Stimulated activated CD8-positive, alpha-beta memory T cell treated with anti-CD3 and anti-CD28 coated beads, Interleukin-15, amount 100 ng/mL, for 48 hours (primary cell): ENCODE measurements at places on chromosomes 12 and 14.
A peak's percentile ranks its signal among the peaks of the same experiment; 100 is the strongest.

- DNase-seq, result no peak
These were observed 2.7 kb upstream of the GZMH start for GRCh38 chr14:24612196-24612595.

- DNase-seq, result no peak
These were observed 244.0 kb downstream of the SNAPC1 start for GRCh38 chr14:62006116-62006731.

DNA sequence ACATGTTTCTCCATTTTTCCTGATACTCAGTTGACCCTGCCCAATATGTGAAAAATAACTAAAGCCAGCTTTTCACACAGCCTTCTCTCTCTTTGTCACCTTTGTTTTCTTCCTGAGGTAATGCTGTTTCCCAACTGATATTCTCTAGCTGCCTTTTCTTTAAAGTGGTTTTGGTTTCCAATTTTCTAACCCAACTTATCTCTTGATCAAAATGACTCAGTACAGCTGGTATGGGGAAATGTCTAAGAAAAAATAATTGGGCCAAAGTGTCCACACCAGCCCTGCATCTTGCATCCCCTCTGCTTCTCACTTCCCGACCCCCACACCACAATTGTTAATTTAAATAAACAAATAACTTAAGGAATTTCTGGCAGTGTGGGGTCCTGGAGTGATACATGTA, 193.8 kb downstream of the SYT1 start:
- no peak for DNase-seq

- DNase-seq, result no peak
These were observed 854.8 kb upstream of the SEL1L start for GRCh38 chr14:82388488-82388887.

DNA sequence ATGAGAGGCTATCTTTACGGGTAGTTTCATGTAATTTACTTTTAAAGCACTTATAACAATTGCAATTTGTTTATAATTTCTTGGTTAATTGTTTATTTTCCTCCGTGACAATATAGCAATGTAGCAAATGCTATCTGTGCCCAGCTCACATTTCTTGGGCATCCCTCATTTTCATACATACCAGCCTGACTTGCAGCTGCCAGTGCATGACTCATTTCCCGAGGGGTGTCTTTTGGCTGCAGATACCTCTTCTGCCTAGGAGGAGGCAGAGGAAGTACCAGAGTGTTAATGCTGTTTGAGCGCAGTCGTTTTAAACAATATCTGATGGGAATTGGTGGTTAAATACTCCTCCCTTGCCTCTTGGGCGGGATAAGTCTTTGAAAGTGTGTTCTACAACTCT, 104.2 kb upstream of the ABCD2 start:
- no peak for DNase-seq

- no peak for DNase-seq
These were observed 12.4 kb downstream of the MED21 start for GRCh38 chr12:27034607-27035293.

DNA sequence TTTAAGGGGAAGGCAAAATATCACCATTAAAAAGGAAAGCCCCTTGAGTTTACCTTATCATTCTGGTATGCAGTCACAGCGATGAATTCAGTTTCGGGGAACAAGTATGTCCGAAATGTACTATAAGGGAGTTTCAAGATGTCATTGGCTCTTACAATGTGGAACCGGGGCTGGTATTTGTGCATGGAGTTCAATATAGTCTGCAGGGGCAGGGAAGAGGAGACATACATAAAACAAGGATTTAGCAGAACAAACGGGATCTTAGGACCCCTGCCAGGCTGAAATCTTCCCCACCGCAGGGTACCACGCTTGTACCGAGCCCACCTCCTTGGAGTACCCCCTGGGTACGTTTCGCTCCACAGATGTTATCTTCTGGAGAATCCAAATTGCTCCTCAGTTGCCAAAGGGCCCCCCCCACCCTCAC, 4.5 kb downstream of the TBX3 start:
- no peak for DNase-seq

- no peak for DNase-seq
These were observed 42.1 kb downstream of the CCDC175 start for GRCh38 chr14:59534361-59534987.

DNA sequence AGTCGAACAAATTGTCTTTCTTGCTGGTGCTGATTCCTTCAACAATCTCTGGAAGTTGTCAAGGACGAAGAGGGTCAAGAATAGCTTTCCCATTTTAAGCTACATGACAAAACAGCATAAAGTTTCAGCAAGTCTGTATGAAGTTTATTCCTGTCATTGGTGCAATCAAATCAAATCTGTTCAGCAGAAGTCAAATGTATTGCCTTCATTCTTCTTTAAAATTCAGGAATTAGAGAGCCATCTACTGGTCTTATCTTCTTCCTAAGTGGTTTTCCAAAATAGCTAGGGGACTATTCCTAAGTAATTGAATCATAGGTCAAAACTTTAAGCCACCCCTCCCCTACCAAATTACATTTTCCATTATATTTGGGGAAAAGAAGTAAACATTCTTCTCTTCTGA, 990.2 kb downstream of the GALC start:
- DNase-seq, result no peak

DNA sequence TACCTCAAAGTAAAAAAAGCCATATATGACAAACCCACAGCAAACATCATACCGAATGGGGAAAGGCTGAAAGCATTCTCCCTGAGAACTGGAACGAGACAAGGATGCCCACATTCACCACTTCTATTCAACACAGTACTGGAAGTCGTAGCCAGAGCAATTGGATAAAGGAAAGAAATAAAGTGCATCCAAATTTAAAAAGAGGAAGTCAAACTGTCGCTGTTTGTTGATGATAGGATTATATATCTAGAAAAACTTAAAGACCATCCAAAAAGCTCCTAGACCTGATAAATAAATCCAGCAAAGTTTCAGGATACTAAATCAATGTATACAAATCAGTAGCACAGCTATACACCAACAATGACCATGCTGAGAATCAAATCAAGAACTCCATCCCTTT, 5.2 kb downstream of the NDUFA12 start:
- DNase-seq, result no peak

DNA sequence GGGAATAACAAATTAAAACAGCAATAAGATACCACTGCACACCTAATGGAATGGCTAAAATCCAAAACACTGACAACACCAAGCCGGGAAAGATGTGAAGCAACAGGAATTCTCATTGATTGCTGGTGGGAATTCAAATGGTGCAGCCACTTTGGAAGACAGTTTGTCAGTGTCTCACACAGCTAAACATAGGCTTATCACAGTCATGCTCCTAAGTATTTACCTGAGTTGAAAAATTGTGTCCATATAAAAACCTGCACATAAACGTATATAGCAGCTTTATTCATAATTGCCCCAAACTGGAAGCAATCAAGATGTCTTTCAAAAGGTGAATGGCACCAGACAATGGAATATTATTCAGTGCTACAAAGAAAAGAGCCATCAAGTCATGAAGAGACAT, 21.6 kb downstream of the GNPTAB start:
- DNase-seq, result no peak

DNA sequence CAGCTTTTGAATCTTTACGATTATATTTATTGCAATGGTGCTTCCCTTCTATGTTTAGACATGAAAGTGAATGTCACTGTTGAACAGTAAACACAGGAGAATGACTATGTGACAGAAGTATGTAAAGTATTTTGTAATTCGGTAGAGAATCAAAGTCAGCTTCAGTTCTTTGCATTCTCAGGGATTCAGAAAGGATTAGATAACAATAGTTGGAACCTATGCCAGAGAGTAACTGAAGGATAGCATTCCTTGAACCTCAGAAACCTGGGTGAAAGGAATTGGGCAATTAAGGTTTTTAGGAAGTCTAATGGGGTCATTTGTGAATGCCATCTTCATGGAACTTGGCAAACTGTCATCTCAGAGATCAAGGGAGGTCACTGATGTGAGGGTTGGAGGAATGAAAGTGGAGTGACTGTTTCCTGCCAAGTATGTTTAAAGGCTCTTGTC, 305.3 kb upstream of the DDHD1 start:
- DNase-seq, result no peak

- DNase-seq, result no peak
These were observed 104.6 kb downstream of the DIP2B start for GRCh38 chr12:50609292-50609874.

- DNase-seq, result no peak
These were observed 134.4 kb downstream of the DACT1 start for GRCh38 chr14:58772116-58772515.

GRCh38 chr12:129049917-129050316, 196.6 kb downstream of the GLT1D1 start:
- DNase-seq, result no peak

- DNase-seq, result no peak
These were observed 15.8 kb downstream of the TSPAN8 start for GRCh38 chr12:71142016-71142415.

- peak; percentile 64 for DNase-seq
These were observed 67.2 kb downstream of the DIO3 start for GRCh38 chr14:101628471-101628966.

DNA sequence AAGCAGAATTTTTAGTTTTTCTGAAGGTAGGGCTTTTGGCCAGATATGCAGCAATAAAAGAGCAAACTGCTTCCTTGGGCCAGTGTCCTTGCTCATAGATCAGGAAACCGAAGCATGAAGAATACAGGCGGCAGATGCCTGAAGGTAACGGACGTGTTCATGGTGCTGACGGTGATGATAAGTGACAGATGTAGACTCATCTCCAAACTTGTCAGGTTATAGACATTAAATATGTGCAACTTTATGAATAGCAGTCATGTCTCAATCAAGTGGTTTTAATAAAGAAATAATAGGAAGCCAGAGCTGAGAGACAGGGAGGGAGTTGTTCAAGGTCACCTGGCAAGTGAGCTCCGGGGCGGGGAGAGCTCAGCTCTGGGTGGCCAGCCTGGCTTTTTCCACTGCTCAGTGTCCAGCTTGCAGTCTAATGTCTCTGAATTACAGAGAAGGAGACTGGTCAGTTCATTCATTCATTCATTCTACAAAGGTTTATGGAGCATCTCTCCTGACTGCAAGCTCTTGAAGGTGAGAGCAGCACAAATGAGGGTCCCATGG, 1.0 kb downstream of the SERPINA5 start:
- no peak for DNase-seq

- no peak for DNase-seq
These were observed 41.8 kb downstream of the SMOC1 start for GRCh38 chr14:69921052-69921451.

GRCh38 chr12:32494656-32495055, 95.3 kb downstream of the FGD4 start:
- DNase-seq, result no peak

GRCh38 chr12:96751626-96752025, 155.4 kb upstream of the NEDD1 start:
- DNase-seq, result no peak

GRCh38 chr14:73717711-73718417, 3.7 kb upstream of the PNMA1 start:
- DNase-seq, result no peak

GRCh38 chr14:102320033-102320660, 601 bp downstream of the ZNF839 start:
- no peak for DNase-seq

- DNase-seq, result no peak
These were observed 7.5 kb upstream of the PYROXD1 start for GRCh38 chr12:21429994-21430393.

DNA sequence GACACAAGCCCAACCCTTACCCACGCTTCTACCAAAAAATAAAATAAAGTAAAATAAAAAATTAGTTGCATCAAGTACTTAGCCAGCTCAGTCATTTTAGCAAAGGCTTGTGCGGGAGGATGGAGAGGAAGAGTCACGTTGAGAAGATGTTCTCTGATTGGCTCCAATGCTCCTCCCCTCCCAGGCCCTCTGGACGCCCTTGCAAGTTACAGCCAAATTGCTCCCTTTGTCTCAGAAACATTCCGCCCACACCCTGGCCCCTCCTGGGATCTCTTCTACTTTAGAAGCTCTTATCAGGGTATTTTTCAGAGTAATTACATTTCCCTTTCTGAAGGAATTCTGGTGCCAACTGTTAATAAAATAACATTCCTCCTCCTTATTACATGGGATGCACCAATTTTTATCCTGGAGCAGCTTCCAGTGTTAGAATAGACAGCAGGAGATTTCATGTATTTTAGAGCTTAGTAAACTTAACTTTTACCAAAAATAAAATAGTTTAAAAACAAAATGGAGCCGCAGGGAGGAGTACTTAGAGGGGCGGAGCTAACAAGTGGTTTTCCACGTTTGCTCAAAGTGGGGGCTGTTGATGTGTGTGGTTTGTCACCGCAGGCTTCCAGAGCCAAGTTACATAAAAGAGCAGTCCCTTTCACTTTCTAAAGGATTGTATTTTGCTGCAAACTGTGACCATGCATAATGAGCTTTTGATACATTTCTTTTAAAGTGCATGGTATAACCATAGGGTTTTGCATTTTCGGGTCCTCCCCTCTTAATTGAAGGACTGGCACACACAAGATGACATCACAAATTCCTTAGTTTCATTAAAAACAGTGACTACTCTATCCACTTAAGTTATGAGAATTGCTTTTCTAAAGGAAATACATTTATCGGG, 71.7 kb upstream of the RAP1B start:
- DNase-seq, result peak; percentile 44

DNA sequence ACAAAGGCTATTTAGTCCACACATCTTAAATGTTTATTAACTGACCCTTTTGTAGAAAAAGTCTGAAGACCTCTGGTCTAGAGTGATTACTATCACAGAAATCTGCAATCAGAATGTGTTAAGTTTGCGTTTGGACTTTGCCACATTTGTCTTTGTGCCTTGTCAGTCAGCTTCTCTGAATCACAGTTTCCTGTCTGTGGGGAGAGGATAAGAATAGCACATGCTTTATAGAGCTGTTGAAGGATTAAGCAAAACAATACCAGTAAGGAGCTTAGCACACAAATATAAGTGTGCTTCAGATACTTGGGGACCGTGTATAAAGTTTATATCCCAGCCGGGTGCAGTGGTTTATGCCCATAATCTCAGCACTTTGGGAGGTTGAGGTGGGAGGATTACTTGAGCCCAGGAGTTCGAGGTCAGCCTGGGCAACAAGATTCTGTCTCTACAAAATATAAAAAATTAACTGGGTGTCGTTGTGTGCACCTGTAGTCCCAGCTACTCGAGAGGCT, 63.0 kb upstream of the BTG1 start:
- no peak for DNase-seq

DNA sequence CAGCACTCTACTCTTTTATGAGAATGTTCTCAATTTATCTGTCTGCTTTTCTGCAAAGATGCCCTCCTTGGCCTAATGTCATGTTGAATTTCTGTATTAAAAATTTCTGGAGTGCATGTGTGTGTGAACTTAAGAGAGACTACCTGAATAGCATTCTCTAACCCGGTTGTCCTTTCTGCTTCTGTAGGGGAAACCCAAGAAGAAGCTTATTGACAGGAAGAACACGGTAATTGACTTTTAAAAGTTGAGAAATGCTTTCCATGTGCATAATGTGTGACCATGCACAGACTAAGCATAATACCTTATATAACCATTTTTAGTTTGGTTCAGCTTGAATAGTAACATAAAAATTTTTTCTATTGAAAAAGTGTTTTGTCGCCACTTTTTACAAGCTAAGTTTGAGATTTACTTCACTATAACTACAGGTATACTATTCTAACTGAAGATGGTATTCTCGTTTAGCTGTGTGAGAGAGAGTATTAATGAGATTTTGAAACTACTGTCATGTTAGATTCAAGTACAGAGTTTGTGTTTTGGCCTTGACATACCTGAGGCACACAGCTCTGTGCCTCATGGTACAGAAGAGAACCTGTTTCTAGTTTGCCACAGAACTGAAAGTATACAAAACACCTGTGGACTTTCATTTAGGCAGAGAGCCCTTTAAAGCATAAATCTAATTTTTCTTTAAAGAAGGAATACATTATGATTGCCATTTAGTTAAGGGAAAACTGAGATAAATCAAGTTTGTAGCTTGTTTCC, 96.8 kb downstream of the TTLL5 start:
- DNase-seq, result no peak

GRCh38 chr12:88417531-88417930, 162.7 kb downstream of the KITLG start:
- DNase-seq, result no peak
